ENCODE measurements at places on chromosomes 4 and X.

- DNase-seq: no peak
These were observed 9.7 kb upstream of the CDKN2AIP start for GRCh38 chr4:183434666-183435190.

DNA sequence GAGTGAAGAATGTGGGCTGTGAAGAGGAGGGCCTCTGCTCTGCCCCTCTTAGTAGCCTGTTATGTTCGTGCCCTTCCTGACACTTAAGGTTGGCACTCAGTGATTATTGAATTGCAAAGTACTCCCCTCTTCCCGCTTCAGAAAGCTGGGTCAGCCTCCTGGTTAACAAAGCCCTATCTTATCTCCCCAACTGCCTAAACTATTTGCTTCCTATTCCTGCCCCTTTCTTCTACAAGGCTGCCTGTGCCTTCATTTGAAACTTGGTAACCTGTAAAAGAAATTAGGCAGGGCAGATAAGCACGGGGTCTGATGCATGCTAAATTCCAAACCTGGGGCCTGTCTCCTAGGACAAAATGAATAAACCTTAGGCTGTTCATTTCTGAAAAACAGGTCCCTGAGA is 23.1 kb upstream of the TMEM150C start:
- DNase-seq: no peak

DNA sequence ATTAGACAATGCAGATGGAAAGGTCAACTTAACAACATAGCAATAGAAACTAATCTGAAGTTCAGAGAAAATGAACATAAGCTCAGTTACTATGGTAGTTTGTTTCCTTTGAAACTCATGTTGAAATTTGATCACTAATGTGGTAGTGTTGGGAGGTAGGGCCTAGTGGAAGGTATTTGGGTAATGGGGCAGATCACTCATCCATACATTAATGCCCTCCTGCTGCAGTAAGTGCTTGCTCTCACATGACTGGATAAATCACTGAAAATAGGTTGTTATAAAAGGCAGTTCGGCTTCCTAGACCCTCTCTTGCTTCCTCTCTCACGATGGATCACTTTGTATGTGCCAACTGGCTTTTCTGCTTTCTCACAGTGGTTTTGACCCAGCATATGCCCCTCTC is 567.4 kb upstream of the GALNT7 start:
- no peak for DNase-seq

GRCh38 chrX:68675571-68675970 is 28.1 kb downstream of the STARD8 start:
- no peak for DNase-seq

GRCh38 chrX:33339219-33339618 is 127.9 kb upstream of the DMD start:
- no peak for DNase-seq

GRCh38 chr4:56112377-56112776 is 163.6 kb downstream of the CEP135 start:
- DNase-seq: no peak

- no peak for DNase-seq
These were observed 461.4 kb downstream of the FAT4 start for GRCh38 chr4:125776146-125776545.

GRCh38 chrX:153648358-153649177 is 1.6 kb downstream of the DUSP9 start:
- no peak for DNase-seq

DNA sequence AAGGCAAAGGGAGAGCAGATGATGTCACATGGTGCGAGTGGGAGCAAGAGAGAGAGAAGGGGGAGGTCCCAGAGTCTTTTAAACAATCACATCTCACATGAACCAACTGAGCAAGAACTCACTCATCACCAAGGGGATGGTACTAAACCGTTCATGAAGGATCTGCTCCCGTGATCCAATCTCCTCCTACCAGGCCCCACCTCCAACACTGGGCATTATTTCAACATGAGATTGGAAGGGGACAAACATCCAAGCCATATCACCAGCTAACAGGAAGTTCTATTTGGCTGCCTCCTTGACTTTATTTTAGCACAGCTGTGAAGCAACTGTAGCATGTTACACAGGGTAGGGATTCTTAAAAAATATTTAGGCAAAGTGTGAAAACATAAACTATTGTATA is 102.5 kb downstream of the DDIT4L start:
- DNase-seq: no peak

DNA sequence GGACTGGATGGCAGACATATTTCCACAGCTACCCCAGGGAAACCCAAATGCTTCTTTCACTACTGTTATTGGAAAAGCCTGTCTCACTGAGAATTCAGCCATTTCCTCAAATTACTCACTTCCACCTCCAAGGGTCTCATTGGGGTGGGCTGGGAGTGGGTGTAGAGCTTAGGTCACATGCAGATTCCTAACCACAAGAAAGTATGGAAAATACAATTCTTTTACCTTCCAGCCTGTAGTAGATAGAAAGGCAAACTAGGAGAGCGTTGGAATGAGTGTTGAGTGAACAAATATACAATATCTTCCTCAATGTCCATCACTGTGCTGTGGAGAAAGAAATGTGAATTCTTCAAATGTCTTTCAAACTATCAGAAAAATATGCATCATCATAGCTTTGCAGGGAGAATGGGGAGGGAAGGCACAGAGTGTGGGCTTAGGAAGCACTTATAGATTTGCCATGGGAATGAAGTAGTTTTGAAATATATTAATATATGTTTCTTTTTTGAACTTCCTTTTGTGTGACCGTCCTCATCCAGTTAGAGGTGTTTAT is 245.3 kb upstream of the JADE1 start:
- no peak for DNase-seq

- DNase-seq: no peak
These were observed 88.5 kb upstream of the ETNPPL start for GRCh38 chr4:108851366-108851765.

GRCh38 chrX:109036624-109037023 is 300.3 kb upstream of the IRS4 start:
- no peak for DNase-seq

DNA sequence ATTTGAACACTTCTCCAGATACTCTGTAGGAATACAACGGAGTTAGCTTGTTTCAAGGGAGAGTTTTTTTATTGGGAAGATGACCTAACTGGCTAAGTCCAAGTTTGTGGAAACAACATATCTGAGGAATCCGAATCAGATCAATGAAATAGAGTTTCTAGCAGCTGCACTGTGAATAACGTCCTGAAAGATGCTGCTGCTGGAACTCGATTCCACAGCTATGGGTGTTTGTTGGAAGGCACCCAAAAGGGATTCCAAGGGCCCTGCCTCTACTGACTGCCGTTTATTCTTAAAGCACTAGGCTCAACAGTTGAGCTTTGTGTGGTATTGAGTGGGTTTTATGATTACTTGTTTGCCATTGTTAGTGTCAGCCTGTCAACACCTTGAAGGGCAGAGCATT is 6.6 kb upstream of the GBA3 start:
- no peak for DNase-seq

DNA sequence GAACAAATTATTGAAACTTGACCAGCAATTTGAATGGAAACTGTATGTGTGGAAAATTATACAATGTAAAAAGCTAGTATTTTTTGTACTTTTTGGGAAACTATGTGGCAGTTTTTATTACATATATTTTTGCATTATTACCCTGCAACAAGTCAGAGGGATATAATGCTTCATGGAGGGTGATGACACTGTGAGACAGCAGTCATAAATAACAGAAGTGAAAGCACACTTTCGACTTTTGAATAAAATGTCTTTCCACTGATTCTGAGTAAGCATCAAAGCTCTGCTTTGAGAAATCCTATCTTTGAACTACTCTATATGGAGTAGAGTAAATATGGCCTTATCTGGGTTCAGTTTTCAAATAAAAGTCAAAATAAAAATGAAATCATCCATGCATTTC is 122.6 kb upstream of the PABPC4L start:
- no peak for DNase-seq

DNA sequence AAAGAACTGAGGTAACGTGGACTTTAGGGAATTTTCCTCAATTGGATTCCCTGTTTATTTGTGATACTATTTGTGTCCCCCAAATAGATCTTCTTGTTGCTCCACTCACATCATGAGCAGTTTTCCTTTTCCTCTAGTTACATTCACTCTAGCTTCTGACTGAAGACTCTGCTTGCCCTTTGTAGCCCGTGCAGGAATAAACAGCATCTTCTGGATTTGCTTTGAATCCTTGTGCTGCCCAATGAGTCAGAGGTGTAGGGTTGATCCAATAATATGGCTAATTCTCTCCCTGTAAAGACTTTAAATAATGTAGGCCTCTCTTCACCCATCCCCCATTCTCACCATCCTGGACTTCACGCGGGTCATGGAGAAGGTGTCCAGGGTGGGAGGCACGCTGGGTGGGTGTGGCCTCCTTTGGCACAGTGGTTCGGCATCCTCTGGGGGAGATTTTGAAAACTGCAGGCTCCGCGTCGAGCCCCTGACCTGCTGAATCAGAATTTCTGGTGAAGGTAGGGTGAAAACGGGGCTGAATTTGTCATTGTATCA is 9.0 kb downstream of the HAND2 start:
- no peak for DNase-seq

GRCh38 chr4:54498661-54499111 is 159.1 kb upstream of the KIT start:
- DNase-seq: no peak

- no peak for DNase-seq
These were observed 60.5 kb downstream of the TMA16 start for GRCh38 chr4:163554870-163555465.

- no peak for DNase-seq
These were observed 664.0 kb upstream of the PCDH7 start for GRCh38 chr4:30056016-30056766.

DNA sequence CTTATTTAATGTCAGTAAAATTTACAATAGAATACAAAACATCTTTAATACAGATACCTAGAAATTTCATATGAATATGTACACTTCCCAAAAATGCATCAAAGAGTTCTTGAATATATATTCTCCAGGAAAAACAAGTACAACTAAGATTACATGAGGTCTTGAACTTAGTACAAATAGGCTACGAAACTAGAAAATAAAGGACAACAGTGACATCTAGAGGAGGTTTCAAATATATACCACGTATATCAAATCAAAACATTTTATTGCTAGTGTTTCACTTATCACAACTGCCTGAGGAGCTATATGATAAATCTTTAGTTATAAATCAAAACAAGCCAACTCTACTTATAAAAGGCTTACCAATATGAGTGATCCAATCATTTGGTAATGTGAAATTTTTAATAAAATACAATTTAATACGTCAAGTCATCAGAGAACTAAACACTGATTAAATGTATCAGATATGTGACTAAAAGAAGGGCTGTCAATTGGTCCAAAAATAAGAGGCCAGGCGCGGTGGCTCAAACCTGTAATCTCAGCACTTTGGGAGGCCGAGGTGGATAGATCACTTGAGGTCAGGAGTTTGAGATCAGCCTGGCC is 36.6 kb downstream of the ANAPC10 start:
- no peak for DNase-seq

- no peak for DNase-seq
These were observed 27.3 kb downstream of the SH3BGRL start for GRCh38 chrX:81229229-81229628.

DNA sequence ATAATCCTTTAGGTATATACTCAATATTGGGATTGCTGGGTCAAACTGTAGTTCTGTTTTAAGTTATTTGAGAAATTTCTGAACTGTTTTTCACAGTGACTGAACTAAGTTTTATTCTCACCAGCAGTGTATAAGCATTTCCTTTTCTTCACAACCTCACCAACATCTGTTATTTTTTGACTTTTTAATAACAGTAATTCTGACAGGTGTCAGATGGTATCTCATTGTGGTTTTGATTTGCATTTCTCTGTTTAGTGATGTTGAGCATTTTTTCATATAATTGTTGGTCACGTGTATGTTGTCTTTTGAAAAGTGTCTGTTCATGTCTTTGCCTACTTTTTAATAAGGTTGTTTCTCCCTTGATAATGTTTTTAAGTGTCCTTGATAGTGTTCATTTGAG is 112.6 kb downstream of the LINC00632 start:
- no peak for DNase-seq

DNA sequence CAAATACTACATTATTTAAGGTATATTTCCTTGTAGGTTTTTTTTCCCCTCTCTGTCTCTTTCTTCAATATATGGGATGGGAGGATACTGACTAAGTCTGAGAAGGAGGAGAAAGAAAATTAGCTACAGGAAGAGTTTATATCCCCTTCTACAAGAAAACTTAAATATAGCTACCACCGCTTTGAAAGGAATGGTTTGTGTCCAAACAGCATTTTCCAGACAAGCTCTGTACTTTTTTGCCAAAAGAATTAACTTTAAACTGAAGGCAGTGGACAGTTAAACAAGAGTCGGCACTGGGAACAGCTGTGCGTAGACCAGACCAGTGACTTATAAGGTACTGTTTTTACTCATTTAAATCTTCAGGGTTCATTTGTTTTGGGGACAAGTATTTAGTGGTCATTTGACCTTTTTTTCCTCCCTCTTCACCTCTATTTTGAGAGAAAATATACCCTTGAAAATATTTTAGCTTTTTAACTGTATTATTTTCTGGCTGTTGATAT is 303.7 kb downstream of the ARHGAP24 start:
- DNase-seq: no peak

DNA sequence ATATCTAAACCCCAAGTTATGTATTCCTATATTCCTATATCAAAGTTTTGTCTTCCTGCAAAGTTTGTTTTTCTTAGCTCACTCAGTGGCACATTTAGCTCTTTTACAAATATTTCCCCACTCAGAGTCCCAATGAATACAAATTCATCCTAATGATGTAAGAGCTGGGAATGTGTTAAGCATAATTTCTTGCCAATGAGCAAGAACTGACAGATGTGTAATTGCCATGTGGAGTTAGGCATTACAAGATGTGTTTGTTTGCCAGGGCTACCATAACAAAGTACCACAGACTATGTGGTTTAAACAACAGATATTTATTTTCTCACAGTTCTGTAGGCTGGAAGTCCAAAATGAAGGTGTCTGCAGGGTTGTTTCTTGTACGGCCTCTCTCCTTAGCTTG is 302.1 kb downstream of the KCTD8 start:
- DNase-seq: no peak

- DNase-seq: no peak
These were observed 9.3 kb downstream of the EVC start for GRCh38 chr4:5720157-5720850.

DNA sequence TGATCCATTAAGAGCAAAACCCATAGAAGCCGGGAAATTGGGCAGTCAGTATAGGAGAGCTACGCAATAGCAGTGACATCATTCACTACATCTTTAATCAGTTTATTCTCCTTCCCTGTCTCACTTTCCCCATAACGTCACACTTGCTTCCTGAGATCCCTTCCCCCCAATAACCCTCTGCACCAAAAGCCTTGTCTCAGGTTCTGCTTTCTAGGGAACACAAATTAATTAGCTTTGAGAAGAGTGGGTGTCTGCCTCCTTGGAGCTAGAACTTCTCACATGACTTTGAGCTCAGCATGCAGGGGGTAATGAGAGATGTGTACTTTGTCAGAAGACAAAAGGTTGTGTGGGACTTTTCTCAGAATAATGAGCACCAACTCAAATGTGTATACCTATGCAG is 128.3 kb upstream of the MAOA start:
- no peak for DNase-seq

DNA sequence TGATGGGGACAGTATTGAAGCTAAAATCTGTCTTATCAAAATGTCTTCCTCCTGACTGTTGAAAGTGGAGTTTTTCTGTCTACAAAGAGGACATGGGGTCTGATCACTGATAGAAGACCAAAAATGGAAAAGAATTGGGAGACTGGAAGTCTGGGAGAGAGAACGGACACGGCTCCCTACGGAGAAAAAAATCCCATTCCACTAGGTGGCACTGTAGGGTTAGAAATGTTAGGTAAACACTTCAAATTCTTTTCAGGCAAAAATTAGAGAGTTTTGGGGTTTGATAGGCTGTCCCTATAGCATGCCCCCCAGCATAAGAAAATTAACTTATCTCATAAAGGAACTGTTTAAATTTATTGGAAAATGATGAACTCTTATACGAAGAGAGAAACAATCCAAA is 200.5 kb downstream of the FAM133A start:
- no peak for DNase-seq

Data from stimulated activated CD4-positive, alpha-beta T cell treated with anti-CD3 and anti-CD28 coated beads, TNF-alpha, amount 100 ng/mL, for 1 hour (primary cell).